Memory B cell (primary cell): ENCODE measurements at places on chromosomes 2 and 18.

DNA sequence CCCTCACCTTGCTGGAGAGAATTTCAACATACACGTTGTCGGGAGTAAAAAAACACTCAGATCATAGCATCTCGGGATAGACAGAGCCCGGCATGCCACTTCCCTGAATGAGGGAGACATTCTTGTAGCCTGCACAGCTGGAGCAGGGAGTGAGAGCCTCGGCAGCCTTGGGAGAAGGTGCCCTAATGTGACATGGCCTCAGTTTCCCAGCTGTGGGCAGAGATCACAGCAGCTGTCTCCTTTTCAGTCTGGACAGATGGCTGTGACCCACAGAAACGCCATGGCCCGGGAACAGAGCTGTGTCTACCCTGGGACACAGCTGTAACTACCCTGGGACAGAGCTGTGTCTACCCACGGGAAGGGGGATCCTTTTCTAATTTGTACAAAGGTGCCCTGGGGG, 55.9 kb downstream of the HS1BP3 start:
- DNase-seq = no peak

GRCh38 chr18:58195278-58195765, 151.3 kb downstream of the NEDD4L start:
- peak; percentile 17 for DNase-seq

- no peak for DNase-seq
These were observed 28.3 kb downstream of the ADAM23 start for GRCh38 chr2:206471524-206472062.

- DNase-seq = no peak
These were observed 231.2 kb upstream of the LINC00305 start for GRCh38 chr18:64380117-64380516.

- no peak for DNase-seq
These were observed 18.9 kb upstream of the FAM98A start for GRCh38 chr2:33617989-33618388.

- no peak for DNase-seq
These were observed 338.0 kb downstream of the DCC start for GRCh38 chr18:52678034-52678433.

GRCh38 chr2:123826729-123827271, 198.3 kb upstream of the CNTNAP5 start:
- no peak for DNase-seq

DNA sequence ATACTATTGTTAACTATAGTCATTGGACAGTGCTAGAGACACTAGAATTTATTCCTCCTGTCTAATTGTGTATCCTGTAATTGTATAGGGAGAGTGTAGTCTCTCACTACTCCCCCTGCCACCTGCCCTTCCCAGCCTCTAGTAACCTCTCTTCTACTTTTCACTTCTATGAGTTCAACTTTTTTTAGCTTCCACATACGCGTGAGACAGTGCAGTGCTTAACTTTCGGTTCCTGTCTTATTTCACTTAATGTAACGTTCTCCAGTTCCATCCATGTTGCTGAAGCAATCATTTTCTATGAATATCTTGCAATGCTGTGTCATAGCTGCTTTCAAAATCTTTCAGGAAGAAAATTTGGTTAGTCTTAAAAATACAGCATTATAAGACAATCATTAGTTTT, 22.8 kb upstream of the RUFY4 start:
- DNase-seq = no peak

DNA sequence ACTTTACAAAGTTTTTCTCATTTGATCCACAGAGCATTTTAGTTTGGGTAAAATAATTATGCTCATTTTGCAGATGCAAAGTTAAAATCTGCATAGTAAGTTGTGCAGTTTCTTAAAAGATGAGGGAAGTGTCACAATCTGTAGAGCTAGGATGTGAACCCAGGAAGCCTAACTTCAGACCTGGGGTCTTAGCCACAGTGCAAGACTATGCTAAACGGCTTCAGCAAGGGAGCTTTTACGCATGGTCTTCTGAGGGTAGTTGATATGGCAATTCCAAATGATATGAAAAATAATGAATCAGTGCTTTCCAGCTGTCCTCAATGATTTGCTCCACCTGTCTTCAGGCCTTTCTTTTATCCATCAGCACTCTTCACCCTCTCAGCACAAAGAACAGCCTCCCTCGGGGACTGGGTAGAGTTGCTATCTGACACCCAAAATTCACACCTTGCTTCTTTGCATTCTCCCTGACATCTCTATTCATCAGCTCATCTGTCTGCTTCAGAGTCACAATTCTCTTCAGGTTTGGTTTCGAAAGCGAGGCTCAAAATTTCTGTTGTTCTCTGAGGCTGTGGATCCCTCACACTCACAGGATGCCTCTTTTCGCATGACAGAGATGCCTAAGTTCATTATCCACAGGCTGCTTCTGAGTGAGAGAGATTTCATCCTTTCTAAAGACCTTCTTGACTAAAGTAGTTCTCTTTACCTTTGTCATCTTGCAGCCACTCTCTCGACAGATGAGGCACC, 302.5 kb downstream of the NRXN1 start:
- no peak for DNase-seq

- no peak for DNase-seq
These were observed 794 bp upstream of the CHCHD5 start for GRCh38 chr2:112583497-112584133.

GRCh38 chr2:112162341-112162740, 24.2 kb downstream of the FBLN7 start:
- DNase-seq = no peak

DNA sequence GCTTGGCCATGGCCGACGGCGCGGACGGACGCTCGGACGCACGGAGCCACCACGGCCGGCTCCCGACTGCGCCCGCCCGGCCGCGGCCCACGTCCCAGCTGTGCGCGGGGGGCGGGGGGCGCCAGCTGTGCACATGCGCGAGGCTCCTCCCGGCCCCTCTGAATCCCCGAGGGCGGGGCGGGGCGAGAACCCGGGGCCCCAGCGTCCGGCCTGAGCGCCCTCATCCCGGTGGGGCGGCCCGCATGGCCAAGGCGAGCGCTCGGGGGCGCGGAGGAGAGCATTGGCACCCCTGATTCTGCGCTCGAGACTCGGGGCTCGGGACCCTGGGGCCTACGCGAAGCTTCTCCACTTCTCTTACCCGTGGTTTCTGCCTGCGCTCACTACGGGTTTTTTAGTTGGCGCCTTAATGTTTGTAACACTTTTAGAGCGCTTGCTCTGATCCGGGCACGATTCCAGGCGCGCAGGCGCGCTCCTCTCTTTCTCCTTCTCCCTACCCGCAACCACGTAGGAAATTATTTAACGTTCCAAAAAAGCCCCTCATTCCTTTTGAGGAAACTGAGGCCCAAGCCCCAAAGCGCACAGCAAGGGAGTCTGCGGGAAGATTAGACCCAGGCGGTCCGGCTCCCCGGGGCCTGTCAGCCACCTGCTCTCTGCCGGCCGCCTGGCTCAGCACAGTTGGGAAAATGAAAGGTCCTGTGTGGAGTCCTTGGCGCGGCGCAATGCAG, at the start of gene PXDN:
TSS of gene PXDN (minus strand) at position 70 of the 725 bp plus-strand sequence. CDS start at position 10, 60 bp downstream.
- no peak for DNase-seq

DNA sequence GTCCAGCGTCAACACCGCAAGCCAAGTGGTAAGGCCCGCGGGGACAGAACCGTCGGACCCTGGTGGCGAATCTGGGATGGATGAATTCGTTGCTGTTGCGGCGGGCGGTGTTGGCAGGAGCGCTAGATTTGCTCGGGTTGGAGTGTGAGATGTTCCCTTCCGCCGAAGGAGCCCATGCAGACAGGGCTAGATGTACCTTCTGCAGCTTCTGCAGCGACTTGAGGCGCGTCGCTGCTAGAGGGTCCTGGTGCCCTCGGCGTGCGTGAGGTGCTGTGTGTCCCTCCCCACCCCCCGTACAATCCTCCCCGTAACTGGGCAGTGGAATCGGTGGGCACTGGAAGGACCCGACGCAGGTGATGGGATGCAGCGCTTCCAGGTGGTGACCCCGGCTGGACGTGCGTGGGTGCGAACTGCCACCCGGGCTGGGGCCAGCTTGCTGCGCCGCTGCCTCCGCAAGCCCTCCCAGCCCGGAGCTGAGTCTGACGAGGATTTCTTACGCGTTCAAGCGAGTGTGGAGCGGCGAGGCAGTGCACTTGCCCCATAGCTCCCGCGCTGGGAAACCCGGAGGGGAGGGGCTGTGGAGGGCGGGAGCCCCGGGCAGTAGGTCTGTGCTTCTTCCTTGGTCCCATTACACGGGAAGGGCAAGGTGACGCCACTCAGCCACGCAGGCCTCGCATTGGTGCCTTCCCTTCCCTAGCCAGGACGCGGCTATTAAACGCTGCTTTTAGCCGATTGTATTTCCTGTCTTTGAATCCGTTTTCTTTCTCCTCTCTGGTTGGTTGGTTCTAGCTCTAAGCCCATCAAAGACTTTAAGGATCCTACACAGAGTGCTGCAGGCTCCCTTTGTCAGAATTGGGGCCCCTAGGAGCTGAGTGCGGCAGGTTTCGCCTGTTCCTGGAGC, 34.2 kb downstream of the CHRNA1 start:
- peak; percentile 17 for DNase-seq

GRCh38 chr2:154527962-154528361, 170.5 kb upstream of the KCNJ3 start:
- no peak for DNase-seq

GRCh38 chr18:1488957-1489356, 584.3 kb downstream of the ADCYAP1 start:
- no peak for DNase-seq

GRCh38 chr18:70036771-70037347, 89.2 kb upstream of the CD226 start:
- DNase-seq = peak; percentile 17

- DNase-seq = no peak
These were observed 3.6 kb downstream of the LDLRAD4 start for GRCh38 chr18:13221869-13222855.

DNA sequence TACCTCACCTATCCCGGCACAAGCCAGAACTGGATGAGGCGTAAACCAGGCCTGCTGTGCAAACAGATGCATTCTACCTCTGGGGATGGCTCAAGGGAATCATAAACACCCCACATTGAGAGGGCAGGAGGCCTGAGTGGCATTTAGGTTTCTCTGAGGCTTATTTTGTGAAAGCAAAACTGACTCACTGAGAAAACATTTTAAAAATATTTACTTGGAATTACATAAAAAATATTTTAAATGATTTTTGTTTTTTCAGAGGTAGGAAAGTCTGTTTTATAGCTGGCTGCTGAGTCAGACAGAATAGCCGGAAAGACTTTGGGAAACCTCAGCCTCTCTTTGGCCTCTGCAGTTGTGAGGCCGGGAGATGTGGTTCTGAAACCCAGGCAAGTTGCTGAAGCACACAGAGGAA, 244.1 kb downstream of the NCKAP5 start:
- no peak for DNase-seq

DNA sequence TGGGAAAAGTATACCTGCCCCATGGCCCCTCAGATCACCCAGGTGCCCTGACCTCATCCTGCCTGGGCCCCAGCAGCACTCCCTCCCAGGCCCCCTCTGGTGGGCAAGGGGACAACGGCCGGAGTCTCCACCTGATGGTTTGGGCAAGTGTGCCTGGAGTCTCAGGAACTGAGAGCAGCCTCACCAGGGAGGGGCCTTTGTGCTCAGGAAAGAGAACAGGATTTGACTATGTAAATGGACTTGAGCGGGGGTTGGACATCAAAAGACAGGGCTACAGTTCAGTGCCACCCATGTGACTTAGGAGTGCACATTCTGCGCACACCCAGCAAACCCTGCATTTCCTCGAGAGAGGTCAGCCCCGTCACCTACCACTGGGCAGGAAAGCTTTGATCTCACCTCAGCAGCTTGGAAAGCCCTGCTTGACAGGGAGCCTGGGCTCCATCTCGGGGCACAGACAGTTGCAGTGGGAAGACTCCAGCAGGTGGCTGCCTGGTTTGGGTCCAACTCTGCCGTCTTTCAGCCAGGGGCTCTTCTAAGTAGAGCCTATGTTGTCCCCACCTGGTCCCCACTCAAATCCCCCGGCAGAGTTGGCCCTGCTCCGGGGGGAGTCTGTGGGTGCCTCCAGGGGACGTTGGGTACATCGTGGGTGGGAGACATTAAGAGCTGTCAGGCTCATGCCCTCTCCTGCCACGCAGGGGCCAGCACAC, 3.3 kb downstream of the INPP5D start:
- DNase-seq = no peak

DNA sequence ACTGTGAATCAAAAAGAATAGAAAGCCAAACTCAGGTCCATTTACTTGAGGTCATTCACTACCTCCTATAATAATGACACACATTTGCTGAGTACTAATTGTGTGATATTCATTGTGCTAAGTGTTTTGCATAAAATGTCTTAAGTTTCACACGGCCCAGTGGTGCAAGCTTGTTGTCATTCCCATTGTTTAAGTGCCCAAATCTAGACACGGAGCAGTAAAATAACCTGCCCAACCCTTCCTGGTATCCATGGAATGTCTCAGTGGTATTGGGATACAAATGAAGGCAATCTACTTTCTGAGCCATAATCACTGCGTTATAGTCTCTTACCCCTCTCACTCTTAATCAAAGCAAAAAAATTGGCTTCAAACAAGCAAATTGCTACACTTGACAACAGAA, 233.3 kb downstream of the NCKAP5 start:
- no peak for DNase-seq

- DNase-seq = no peak
These were observed 66.1 kb upstream of the DTNA start for GRCh38 chr18:34643989-34644388.

GRCh38 chr2:225735844-225736243, 336.3 kb downstream of the NYAP2 start:
- no peak for DNase-seq

- DNase-seq = no peak
These were observed 85.3 kb downstream of the ZNF407 start for GRCh38 chr18:74682991-74683297.

DNA sequence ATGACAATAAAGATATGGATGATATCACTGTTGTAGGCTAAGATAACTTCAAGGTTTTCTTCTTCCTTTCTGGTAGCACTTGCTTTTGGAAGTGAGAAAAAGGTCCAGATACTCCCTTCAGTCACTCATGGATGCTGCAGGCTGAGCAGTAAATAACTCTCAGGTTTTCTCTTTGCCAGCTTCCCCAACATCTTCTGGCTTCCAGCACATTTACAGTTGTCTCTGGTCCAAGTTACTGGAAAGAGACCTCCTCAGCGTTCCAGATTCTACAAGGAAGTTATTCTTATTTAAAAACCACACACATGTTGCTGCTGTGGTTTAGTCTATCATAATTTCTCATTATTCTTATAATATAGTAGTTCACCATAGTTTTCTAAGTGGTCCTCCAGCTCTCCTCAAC, 383.4 kb downstream of the PLCL1 start:
- DNase-seq = no peak

GRCh38 chr2:57894381-57894780, 152.2 kb upstream of the VRK2 start:
- no peak for DNase-seq

- no peak for DNase-seq
These were observed 6.2 kb downstream of the DNAJB2 start for GRCh38 chr2:219285373-219285735.

DNA sequence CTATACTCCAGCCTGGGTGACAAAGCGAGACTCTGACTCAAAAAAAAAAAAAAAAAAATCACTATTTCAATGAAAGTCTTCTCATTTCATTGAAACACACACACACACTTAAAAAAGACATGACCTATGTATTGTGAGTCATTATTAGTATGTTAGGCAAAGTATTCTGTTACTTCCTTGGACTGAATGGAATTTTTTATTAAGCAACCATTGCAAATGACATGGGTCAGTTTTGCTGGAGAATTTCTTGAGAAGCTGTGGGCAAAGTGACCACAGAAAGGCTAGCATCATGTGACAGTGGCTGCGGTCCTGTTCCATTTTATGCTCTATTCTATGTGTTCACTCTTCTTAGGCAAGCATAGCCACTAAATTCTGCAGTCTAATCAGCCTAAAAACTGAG, 695.7 kb downstream of the TDRD15 start:
- DNase-seq = no peak
